Skin of body (tissue), 3 donors: ENCODE measurements at places on chromosomes 7 and 10. TPM values are rescaled to one million over a fixed set of nuclear protein-coding genes. Genes with fewer than 3 reads are reported as not detected.

The RNLS gene
- total RNA-seq, result 6.5 TPM

The PALD1 gene
- 8.6 TPM for total RNA-seq

The CFAP70 gene
- 3.4 TPM for total RNA-seq

The CUBN gene
- total RNA-seq, result 18.1 TPM

The MMD2 gene
- total RNA-seq, result not detected

DNA sequence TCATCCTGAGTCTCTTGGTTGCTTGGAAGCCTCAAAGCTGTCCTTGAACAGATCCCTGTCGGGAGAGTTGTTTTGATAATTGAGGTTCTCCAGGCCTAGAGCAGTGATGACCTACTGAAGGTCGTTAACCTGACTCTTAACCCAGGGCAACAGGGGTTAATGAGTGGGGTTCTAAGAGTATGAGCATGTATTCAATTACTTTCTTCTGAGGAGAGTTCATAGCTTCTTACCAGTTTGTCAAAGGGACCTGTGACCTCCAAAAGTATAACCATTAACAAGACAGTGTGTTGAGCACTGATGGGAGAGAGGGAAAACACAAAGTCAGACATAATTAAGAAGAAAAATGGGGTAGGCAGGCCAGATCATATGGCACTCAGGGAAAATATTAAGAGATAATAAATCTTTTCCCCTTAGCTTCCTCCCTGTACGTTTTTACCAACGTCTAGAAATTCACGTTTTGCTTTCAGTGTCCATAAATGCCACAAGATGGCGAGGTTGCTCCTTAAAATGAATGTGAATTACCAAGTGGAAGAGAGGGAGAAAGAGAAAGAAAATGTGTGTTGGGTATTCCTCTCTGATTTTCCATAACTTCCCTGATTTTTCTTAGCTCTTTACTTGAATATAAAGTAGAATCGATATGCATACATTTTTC is 97.6 kb downstream of the SUGCT start:
- DNase-seq, result peak; percentile 36

DNA sequence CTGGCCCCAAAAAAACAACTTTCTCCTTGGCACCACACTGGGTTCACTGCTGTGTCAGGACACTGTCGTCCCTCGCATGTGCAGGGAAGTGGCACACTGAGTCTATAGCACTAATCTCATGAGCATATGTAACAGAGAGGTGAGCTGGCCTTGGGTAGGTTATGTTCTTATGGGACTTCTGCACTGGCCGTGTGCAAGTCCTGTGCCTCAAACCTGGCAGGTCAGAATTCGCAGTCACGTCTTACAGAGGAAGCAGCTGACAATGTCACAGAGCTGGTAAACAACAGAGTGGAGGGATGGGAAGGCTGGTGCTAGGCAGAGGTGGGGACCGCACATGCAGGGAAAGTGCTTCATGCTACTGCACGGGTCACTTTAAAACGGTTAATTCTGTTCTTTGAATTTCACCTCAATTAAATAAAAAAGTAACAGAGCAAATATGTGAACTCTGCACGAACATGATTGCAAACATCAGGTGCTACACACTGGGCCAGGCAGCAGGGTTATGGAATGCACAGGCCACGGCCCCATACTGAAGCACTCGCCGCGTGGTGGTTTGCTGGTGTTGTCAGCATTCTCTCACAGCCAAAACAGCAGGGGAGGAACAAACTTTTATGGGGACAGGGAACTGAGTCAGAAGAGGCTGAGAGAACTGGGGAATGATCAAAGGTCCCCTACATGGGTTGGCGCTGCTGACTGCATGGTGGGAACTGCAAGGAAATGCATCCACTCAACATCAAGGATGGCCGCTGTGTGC is 54.2 kb downstream of the VOPP1 start:
- no peak for DNase-seq

DNA sequence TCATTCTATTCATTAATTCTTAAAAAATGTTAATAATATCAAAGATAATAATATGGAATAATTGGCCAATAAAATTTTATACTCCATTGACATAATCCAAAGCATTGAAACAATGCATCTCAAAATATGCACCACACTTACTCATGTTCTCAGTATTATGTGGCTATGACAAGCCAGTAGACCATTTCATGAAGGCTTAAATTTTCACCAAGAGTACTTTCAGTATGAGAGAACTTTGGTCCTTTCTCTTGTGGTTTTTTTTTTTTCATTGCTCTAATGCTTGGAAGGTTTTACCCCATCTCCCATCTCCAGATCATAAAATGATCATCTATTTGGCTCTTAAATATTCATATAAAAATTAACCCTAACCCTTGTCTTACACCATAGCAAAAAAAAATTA is 45.5 kb upstream of the TMEM140 start:
- DNase-seq, result no peak

- DNase-seq, result no peak
Measured at GRCh38 chr10:110225441-110225755, 18.0 kb downstream of the MXI1 start.

GRCh38 chr10:43058716-43059335 is 18.0 kb upstream of the RET start:
- no peak for DNase-seq

DNA sequence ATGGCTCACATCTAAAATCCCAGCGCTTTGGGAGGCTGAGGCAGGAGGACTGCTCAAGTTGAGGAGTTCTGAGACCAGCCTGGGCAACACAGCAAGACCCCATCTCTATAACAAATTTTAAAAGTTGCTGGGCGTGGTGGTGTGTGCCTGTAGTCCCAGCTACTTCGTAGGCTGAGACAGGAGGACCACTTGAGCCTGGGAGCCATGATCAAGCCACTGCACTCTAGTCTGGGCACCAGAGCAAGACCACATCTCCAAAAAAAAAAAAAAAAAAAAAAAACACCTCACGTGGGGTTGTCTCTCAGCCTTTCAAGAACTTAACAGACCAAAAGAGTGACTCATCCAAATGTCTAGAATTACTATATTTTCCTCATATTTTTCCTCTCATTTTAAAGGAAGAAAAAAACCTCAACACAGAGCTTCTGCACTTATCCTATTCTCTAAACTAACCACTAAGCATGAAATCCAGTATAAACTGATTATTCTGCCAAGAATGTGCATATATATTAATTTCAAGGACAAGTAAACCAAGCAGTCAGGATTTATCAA is 46.3 kb downstream of the CUL2 start:
- no peak for DNase-seq

GRCh38 chr7:139650429-139651100 is 127.1 kb downstream of the CLEC2L start:
- DNase-seq, result no peak

DNA sequence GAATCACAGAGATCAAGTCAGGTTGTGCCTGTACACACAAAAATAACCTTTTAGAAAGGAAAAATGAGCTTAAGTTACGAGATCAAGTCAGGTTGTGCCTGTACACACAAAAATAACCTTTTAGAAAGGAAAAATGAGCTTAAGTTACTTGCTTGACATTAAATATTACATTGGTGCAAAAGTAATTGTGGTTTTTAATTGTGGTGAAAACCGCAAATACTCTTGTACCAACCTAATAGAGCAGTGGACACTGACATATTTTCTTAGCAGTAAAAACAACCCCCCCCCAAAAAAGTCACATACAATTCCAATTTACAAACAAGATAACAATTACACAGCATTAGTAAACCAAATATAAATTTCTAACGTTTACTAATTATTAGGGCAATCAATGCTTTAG is 595.6 kb downstream of the GRM8 start:
- no peak for DNase-seq

DNA sequence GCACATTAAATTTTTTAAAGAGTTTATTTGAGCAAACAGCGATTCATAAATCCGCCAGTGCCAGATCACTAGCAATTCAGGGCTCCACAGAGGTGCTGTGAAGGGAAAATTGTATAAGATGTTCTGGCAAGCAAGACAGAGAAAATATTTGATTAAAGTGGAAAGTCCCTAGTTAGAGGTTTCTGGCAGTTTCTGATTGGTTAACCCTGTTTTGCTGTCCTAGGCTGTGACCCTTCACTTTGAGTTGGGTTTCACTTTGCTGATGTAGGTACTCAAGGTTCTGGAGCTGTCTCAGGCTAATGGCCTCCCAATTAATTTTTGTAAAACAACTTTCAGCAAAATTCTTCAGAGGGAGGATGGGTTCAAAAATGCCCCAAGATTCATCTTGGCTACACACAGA is 79.4 kb upstream of the NXPH1 start:
- DNase-seq, result no peak

- peak; percentile 11 for DNase-seq
Measured at GRCh38 chr7:22945584-22945983, 68.3 kb downstream of the HYCC1 start.

GRCh38 chr10:85650791-85651496 is 715.7 kb downstream of the GRID1 start:
- DNase-seq, result no peak

GRCh38 chr10:99984211-99985034 is 25.3 kb downstream of the DNMBP start:
- DNase-seq, result peak; percentile 29

DNA sequence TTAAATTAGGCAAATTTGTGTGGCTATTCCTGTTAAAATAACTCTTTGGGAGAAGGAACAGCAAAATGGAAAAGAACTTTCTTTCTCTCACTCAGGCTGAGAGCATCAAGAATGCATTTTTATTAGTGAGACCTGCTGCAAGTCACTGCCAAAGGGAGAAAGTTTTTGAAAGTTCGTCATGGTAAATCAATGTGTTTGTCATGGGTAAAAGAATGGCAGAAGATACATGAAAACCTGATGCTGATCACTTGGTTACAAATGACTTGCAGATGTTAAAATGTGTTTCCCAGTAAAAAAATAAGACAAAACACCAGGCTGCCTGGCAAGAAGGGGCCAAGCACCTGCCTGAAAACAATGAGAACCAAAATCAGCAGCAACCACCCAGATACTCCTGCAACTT is 484.7 kb upstream of the NRP1 start:
- peak; percentile 29 for DNase-seq

GRCh38 chr7:23969443-23969842 is 259.4 kb downstream of the STK31 start:
- no peak for DNase-seq

DNA sequence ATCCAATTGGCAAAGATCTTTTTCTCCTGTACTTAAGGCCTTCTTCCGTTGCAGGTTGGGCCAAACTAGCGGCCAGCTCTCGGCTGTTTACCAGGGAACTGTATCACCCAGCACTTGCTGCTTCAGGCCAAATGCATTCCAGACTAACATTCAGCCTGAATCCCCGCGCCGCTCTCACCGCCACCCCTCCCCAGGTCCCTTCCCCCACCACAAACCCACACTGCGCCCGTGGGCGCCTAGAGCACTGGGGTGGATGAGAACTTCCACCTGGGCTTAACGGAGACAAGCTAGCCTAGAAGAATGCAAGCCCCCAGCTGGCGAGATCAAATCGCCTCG is 676 bp downstream of the TCAF1 start:
- peak; percentile 56 for DNase-seq

- DNase-seq, result no peak
Measured at GRCh38 chr7:55476852-55477780, 95.2 kb downstream of the VOPP1 start.
